ENCODE measurements at places on chromosomes 6 and 20.

DNA sequence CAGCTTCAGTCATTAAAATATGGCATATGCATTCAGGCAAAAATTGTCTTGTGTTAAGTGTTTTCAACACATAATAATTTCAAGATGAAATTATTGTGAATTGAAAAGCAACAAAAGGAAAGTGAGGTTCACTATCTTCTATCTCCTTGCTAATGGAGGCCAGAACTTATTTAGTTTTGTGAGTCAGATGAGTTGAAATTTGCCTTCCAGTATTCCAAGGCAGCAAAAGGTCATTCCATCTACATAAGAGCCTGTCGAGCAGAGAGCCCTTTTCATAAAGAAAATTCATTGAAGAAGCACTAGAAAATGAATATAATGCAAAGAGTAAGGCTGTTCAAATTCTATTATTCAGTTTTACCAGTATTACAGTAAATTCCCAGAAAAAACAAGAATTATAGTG, 274.3 kb downstream of the PLCB1 start:
- no peak for DNase-seq

GRCh38 chr6:142935553-142936517, 9.1 kb downstream of the HIVEP2 start:
- DNase-seq, result no peak

- no peak for DNase-seq
These were observed 133.9 kb downstream of the AGPAT4 start for GRCh38 chr6:161139766-161140553.

- no peak for DNase-seq
These were observed 9.6 kb downstream of the DYNLRB1 start for GRCh38 chr20:34525709-34526416.

DNA sequence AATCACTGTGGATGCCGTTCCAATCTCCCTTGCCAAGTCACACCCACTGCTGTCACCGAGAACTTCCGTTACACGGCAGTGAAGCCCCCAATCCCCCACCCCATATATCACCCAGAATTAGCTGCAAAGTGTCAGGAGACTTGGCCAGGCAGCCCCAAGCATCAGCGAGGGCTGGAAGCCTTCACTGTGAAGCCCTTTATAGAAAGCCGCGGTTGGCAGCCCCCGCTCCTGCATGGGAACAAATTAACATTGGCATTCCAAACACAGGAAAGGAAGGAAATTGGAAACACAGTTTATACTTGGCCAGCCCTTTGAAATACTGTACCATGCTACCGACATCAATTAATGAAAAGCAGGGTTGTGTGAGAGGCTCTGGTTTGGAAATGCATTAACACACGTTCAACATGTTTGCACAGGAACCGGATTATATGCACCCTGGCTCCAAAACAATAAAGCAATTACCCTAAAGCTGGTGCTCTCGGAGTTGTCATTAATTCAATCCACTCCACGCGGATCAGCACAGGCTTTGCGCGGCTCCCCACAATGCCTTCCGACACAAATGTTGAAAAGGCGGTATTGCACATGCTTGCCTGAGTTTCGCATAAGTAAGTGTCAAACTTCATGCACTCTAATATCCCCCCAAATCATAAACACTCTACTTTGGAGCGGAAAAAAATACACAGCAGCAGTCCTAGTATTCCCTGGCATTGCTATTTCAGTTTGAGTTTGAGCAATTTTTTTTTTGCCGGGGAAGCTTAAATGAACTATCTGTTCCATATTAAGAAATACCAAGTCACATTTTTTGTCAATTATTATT, 7.1 kb downstream of the BMP7 start:
- no peak for DNase-seq

- DNase-seq, result no peak
These were observed 4.9 kb downstream of the BMP6 start for GRCh38 chr6:7730784-7731227.

DNA sequence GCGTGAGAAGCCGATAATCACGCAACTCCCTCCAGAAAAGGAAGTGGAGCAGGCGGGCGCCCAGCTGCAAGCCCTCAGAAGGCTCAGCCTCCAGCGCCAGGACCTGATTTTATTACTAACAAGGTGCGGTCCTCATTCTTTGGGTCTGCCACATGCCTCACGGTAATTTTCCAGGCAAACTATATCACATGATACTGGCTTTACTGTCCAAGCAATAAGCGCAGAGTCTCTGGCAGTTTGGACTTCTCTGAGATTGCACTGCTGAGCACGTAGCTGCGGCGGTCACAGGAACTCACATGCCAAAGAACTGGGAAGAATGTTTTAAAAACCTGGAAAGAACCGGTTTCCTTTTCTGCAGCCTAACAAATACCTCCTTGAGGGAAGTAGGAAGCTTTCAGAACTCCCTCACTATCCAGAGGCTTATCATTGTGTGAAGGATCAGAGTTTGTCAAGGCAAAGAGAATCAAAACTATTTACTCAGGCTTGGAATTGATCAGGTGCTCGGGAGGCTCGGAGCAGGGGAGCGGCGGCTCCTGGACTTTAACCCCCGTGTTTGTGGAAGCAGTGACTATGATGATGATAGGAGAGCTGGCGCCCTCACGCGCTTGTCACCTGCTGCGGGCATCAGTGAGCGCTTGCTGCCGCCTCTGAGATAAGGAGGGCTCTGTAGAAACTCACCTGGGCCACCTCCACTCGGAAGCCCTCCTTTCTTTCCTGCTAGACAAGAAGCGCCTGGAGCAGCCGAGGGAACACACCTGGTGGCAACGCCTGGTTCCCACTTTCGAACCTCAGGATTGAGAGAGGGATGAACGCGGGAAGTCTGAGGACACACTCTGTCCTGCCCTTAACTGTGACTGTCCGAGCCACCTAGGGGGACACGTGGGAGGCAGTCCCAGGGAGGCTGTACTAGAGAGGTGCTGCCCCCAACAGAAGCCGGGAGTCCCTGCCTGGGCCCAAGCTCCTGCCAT, 27.2 kb upstream of the SYNJ2 start:
- DNase-seq, result peak; percentile 7
